AML-193 (cell line): ENCODE measurements at places on chromosomes 2 and 18.

DNA sequence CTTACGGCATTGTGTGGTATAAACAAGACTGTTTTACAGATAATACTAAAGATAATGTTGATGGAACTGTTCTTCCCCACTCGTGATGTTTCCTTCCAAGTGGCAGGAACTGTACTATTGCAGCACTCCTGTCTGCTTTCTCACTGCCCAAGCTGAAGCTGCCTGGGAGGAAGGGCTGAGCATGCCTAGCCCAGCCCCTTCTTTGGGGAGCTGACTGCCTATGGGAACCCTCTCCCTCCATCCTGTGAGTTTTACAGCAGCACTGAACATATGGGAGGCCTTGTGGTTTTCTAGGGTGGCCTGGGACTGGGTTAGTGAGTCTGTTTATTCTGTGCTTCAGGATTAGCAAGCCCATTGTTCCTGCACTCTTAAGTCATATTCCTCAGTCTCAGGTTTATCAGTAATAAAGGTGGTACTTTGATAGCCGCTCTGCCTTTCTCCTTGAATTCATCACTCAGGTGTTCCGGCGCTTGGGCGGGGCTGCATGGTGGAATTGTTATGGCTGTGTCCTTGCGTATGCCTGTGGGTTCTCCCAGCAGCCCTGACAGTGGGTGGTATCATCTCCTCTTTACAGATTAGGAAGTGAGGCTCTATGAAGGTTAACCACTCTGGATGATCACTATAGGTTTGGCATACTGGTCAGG is 379.7 kb downstream of the PTPRM start:
- DNase-seq = peak; percentile 59

- DNase-seq = no peak
These were observed 715.1 kb upstream of the SLC8A1 start for GRCh38 chr2:41167014-41167413.

DNA sequence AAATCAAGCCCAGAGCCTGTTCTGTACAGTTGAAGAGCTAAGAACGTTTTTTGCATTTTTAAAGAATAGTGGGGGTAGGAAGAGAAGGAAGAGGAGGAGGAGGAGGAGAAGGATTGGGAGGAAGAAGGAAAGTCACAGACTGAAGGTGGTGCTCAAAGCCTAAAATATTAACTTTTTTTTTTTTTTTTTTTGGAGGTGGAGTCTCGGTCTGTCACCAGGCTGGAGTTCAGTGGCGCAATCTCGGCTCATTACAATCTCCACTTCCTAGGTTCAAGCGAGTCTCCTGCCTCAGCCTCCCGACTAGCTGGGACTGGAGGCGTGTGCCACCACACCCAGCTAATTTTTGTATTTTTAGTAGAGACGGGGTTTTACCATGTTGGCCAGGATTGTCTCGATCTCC is 18.3 kb upstream of the KLHL29 start:
- peak; percentile 6 for DNase-seq

GRCh38 chr2:60283626-60284025 is 269.8 kb downstream of the BCL11A start:
- no peak for DNase-seq

DNA sequence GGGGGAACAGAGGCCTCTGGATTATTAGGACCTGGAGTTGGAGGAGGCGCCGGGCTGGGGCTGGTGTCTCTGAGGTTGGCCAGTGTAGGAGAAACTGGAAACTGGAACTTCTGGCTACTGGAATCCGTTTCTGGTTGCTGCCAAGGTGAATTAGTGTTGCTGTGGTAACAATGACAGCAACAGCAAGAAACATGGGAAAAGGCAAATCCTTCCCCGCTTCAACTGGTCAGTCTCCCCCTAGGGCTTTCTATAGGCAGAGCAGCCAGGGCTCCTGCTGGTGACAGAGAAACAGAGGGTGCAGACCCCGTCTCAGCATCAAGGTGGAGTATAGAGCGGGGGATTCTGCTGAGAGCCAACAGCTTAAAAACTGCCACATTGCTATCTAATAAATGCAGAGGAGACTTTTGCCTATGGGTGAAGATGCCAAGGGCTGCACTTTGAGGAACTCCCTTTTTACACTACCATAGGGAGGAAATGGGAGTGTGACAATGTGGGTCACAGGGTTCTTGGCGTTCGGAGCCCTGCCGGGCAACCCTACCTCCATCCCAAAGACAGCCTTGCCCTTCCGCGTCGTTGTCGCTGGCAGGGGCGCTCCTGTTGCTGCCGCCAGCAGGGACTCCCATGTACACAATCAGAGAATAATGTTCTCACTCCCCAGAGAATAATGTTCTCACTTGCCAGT is 81.4 kb upstream of the CABLES1 start:
- no peak for DNase-seq

DNA sequence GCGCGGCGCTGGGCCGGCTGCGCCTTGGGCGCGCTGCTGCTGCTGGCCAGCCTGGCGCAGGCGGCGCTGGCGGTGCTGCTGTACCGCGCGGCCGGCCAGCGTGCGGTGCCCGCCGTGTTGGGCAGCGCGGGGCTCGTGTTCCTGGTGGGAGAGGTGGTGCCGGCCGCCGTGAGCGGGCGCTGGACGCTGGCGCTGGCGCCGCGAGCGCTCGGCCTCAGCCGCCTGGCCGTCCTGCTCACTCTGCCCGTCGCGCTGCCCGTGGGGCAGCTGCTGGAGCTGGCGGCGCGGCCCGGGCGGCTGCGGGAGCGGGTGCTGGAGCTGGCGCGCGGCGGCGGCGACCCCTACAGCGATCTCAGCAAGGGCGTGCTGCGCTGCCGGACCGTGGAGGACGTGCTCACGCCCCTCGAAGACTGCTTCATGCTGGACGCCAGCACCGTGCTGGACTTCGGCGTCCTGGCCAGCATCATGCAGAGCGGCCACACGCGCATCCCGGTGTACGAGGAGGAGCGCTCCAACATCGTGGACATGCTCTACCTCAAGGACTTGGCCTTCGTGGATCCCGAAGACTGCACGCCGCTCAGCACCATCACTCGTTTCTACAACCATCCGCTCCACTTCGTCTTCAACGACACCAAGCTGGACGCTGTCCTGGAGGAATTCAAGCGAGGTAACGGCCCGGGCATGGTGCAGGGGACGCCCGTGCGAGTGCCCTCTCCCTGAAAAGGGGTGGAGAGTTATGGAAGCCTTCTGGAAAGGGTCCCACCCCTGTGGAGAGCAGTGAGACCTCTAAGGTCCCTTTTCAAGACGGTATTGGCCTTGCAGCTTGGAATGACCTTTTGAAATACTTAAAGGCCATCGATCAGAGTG is 1.0 kb downstream of the CNNM3 start:
- DNase-seq = no peak

GRCh38 chr2:231211486-231211885 is 13.1 kb downstream of the ARMC9 start:
- DNase-seq = no peak

GRCh38 chr2:157840568-157841156 is 35.5 kb downstream of the ACVR1 start:
- DNase-seq = no peak

GRCh38 chr2:210028178-210028577 is 25.7 kb downstream of the RPE start:
- DNase-seq = no peak

DNA sequence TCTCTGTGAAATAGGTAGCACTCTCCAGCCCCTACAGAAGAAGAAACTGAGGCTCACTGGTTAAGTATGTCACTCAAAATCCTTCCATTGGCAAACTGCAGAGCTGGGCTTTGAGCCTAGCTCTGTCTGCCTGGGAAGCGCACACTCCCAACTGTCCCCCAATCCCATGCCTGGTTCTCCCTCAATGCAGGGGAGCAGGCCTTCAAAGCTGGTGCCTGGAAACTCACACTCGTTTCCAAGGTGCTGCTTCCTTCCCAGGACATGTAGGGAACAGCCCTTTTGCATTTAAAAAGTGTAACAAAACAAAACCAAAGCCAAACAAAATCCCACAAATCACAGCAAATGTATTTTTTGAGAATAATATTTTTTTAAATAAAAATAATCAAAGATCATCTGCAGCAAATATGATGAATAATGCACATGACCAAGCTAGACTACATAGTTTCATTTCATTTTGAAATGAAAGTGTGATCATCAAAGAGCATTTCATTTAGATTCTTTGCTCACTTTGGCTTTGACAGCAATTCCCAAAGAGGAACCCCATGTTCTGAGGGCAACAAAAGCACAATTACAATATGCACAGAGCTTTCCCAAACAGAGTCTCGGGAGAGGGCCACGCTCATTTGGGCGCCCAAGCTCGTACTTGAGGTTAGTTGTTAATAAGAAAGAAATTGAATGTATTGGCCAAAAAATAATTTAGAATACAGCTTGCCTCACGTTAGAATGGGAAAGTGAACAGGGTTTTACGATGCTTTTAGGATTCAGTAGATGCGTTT is 96.7 kb upstream of the ACKR3 start:
- no peak for DNase-seq

- DNase-seq = peak; percentile 68
These were observed 19.6 kb upstream of the CXCR1 start for GRCh38 chr2:218186355-218186766.

DNA sequence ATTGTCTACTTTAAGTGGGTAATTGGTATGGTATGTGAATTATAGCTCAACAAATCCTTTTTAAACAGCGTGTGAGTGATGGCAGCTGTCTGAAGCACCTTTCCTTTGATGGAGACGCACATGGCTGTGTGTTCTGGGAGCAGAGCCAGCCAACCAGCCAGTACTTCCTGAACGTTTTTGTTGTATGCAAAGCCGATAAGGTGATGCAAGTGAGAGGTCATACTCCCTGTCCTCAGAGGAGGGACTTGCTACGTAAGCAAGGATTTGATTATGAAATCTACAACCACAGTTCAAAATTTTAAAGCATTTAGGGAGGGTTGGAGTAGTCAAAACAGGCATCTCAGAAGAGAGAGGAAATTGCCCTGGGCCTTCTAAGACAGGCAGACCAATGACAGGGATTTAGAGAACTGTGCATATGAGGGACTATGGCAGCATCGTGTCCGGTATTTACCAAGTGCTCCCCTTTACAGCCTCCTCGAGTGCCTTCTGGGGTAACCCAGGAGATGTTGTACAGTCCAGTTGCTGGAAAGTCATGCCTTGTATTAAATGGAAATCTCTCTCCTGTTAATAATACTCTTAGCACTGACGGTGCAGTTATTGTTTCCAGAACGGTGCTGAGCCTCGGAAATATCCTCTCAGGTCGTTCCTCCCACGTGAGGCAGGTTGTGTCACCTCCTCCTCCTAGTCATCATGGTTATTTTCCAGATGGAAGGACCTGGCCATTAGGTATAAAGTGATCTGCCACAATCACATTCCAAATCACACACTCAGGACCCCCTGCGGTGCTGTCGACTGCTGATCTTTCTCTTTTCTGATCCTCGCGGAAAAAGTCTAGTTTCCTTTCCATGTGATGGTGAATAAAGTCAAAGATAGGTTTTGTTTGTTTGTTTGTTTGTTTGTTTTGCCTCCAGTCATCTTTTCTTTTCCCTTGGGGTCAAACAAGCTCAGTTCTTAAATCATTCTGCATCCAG is 28.4 kb downstream of the ARHGEF4 start:
- peak; percentile 95 for DNase-seq

DNA sequence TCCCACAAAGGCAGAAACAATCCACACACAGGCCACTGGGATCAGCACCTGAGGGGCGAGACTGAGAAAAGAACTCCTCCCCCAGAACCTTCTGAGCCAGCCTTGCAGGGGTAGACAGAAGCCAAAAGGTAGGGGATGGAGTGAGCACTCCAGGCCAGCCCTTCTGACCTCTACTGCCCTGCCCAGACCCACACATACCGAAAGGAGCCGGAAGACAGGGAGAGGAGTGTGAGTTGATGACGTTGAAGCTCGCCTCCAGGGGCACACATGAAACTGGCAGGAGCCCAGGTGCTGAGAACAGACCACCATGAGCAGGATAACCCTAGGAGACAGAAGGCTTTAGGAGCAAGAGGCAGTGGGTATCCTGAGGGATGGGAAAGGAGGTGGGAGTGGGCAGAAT is 1.8 kb downstream of the SLC23A3 start:
- no peak for DNase-seq

GRCh38 chr2:158967731-158968395 is 577 bp upstream of the TANC1 start:
- no peak for DNase-seq

- no peak for DNase-seq
These were observed 7.8 kb upstream of the ETAA1 start for GRCh38 chr2:67389286-67389685.

GRCh38 chr2:75556679-75557366 is 3.9 kb downstream of the EVA1A start:
- DNase-seq = no peak

DNA sequence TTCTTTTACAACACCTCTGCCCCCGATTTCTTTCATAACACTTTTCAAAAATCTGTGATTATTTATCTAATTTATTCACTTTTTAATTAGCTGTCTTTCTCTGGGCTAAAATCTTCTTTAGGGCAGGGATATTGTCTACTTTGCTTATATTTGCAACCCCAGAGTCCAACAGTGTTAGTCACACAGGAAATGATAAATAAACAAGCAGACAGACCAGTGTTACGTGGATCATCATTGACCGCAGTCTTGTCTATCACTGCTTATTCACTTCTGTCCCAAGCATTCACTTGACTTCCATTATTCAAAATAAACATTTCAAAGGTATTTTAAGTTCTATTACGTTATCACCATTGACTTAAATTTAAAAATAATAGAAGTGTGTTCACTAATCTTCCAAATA is 237.6 kb upstream of the UBE2E3 start:
- no peak for DNase-seq

DNA sequence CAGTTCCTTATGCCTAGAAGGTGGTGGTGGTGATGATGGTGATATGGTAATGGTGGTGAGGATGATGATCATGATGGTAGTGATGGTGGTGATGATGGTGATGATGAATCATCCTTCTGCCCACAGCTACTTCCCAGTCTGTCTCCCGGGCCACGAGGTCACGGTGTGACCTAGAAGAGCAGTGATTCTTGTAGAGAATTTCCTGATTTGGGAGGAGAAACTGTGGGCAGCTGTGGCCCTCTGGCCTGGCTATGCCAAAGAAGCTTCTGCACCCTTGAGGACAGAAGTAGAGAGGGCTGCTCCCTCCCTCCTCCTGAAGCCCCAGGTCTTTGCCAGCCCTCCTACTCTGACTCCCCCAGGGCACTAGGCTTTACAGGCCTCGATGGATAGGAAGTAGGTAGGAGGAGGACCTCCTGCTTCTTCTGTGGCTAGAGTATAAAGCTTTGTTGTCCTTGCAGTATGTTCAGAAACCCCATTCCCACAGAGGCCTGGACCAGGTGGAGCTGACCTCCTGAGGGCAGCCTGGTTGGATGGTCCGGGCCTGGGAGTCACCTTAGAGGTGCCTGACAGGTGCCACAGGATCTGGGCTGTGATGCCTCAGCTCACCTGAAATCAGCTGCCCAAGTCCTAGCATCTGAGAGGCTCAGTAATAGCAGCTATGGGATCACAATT is 57.9 kb upstream of the EPAS1 start:
- no peak for DNase-seq
